Umbilical cord (tissue), 2 donors: ENCODE measurements at places on chromosomes 6 and 20. TPM values are rescaled to one million over a fixed set of nuclear protein-coding genes. Genes with fewer than 3 reads are reported as not detected.

Gene ASIP
- total RNA-seq: not detected

GRCh38 chr20:24100370-24101011, 111.9 kb upstream of the GGTLC1 start:
- peak; percentile 45 for DNase-seq

- peak; percentile 83 for DNase-seq
These were observed 528.7 kb downstream of the DOK5 start for GRCh38 chr20:55004044-55004443.

DNA sequence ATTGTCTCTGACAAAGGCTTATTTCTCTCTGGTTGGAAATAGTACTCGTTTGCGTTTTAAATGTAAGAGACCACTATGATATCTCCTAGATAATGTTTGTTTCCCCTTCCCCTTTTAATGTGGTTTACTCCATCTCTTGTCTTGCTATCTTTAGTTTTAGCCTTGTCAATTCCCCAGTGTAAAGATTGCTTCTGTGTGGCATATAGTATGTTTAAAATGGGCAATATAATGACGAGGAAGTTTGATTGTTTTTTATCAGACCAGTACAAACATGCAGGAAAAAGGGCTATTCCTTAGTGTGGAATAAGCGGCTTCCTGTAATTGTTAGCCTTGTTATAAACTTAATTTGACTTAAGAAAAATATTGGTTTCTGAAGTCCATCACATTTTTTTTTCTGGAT, 3.1 kb downstream of the QKI start:
- DNase-seq: peak; percentile 33

DNA sequence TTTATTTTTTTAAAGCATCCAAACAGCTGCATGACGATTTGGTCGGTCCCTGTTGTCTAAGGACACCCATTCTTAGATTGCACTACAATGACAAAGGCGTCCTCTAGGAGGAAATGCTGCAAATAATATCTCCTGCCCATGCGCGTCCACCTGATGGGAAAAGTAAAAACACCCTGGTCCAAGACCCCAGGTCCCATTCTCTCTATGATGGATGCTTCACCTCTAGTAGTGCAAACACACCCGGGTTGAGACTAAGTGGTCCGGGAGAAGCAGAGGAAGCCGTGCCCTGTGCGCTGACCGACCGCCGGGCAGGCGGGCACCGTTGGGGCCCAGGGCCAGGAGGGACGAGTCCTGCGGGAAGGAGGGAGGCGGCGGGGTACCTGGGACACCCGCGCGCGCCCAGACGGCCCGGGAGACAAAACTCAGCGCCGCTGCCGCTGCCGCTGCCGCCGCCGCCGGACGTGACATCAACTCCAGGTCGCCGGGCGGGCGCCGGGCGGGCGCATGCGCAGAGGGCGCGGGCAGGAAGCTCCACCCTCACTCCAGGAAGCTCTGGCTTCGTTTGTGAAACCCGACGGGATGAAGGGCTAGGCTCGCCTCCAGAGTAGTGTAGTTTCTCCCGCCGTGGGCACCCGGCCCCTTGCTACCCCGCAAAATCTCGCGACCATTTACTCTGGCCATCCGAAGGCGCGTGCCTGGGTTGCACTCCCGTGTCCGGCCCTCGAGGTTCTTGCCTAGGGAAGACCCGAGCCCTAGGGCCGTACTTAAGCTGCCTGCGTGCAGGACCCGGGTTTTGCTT, at the start of gene TBC1D7:
Gene TBC1D7 (minus strand): TSS at position 462 of the 799 bp plus-strand sequence. CDS start 1,639 bp downstream, outside the sequence.
- DNase-seq: peak; percentile 92
